Small intestine (tissue), 16 donors: ENCODE measurements at places on chromosomes 5 and 9. TPM values are rescaled to one million over a fixed set of nuclear protein-coding genes. Genes with fewer than 3 reads are reported as not detected.

The LCN9 gene
- not detected for polyA plus RNA-seq

The OXCT1 gene
- 3.8 TPM for polyA plus RNA-seq

The IFNA2 gene
- polyA plus RNA-seq: not detected

The ZNF883 gene
- 0.87 TPM for polyA plus RNA-seq

The DENND1A gene
- polyA plus RNA-seq: 43.4 TPM

The SPINK7 gene
- not detected for polyA plus RNA-seq

The FBXO4 gene
- polyA plus RNA-seq: 18.1 TPM

The AMBP gene
- polyA plus RNA-seq: 0.81 TPM

The ORM1 gene
- 6.9 TPM for polyA plus RNA-seq

The ANKRD20A1 gene
- polyA plus RNA-seq: 1.3 TPM

The CSF2 gene
- 0.25 TPM for polyA plus RNA-seq

The PCDHA5 gene
- 0.07 TPM for polyA plus RNA-seq

The IL33 gene
- 18.7 TPM for polyA plus RNA-seq

The CMBL gene
- polyA plus RNA-seq: 230 TPM

The ARL14EPL gene
- 0.06 TPM for polyA plus RNA-seq

The CERCAM gene
- polyA plus RNA-seq: not detected

The PLCXD3 gene
- 4.4 TPM for polyA plus RNA-seq
